Amygdala (tissue), 56 donors: ENCODE measurements at places on chromosomes 1 and 21.

GRCh38 chr1:3013371-3014049, 7.8 kb upstream of the ACTRT2 start:
- DNase-seq, result no peak

GRCh38 chr1:26768755-26769154, 19.0 kb upstream of the PIGV start:
- no peak for DNase-seq

DNA sequence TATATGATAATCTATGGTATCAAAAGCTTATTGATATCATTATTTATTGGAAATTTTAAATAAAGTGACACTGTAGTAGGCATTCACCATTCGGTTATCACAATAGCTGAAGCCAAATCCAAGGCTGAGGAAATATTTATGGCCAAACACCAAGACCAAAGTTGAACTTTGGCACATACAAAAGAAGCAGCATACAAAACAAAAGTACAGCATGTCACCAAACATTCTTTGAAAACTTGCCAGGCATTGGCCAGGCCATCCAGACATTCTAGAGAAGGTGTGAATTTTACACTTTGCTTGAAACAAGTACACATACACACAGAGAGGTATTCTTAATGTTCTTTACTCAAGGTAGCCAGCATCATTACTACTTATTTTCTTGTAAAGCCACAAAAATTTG, 544.4 kb upstream of the CXADR start:
- DNase-seq, result no peak

DNA sequence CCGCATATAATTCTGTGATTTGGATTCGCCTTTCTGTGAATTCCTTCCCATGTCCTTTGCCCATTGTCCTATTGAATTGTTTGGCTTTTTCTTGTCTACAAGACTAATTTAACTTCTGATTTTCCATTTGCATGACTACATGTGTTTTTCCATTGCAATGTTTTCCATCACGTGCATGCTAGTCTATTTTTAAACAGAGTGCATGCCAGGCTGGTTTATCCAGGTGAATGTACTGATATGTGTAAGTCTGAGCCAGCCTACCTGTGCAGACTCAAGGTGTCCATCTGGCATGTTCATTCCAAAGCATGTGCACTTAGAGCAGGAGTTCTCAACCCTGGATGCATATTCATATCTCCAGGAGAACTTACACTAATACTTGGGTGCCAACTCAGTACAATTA, 59.7 kb downstream of the INAVA start:
- DNase-seq, result no peak

- DNase-seq, result no peak
These were observed 62.3 kb downstream of the COL18A1 start for GRCh38 chr21:45467221-45467779.

GRCh38 chr1:207917080-207917479, 6.2 kb upstream of the CD34 start:
- DNase-seq, result no peak

GRCh38 chr1:184075055-184076029, 23.8 kb downstream of the TSEN15 start:
- no peak for DNase-seq

GRCh38 chr1:19391596-19391981, 79.5 kb downstream of the SLC66A1 start:
- DNase-seq, result no peak

DNA sequence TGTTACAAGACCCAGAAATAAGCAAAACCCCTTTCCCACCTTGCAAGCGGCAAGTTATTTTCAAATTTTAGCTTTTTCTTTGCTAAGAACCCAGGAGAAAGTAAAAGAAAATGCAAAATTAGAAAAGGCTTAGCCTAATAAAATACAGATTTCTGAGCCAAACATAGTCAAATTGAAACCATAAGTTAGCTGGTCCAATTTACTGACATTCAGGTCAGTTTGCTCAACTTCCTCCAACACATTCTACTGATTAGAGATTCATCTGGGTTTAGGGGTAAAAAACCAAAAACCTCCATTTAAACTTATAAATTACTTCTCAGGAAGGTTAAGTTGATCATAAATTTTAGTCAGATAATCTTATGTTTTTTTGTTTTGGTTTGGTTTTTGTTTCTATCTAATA, 701.8 kb upstream of the CXADR start:
- DNase-seq, result no peak

DNA sequence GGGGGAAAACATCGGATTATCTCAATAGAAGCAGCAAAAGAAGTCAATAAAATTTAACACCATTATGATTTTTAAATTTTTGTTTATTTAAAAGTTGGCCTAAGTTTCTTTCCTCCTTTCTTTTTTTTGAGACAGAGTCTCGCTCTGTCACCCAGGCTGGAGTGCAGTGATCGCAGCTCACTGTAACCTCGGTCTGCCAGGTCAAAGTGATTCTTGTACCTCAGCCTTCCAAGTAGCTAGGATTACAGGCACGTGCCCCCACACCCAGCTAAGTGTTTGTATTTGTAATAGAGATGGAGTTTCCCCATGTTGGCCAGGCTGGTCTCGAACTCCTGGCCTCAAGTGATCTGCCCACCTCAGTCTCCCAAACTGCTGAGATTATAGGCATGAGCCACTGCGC, 20.9 kb downstream of the SLC2A5 start:
- DNase-seq, result no peak

- DNase-seq, result no peak
These were observed 43.6 kb upstream of the COL18A1 start for GRCh38 chr21:45361033-45361997.

- DNase-seq, result no peak
These were observed 103.1 kb downstream of the GALNT2 start for GRCh38 chr1:230170153-230170547.

GRCh38 chr21:41839387-41840000, 39.6 kb downstream of the PRDM15 start:
- DNase-seq, result no peak

GRCh38 chr1:67001682-67002425, 52.1 kb downstream of the SLC35D1 start:
- no peak for DNase-seq
